ENCODE measurements at places on chromosomes 13 and 19.

DNA sequence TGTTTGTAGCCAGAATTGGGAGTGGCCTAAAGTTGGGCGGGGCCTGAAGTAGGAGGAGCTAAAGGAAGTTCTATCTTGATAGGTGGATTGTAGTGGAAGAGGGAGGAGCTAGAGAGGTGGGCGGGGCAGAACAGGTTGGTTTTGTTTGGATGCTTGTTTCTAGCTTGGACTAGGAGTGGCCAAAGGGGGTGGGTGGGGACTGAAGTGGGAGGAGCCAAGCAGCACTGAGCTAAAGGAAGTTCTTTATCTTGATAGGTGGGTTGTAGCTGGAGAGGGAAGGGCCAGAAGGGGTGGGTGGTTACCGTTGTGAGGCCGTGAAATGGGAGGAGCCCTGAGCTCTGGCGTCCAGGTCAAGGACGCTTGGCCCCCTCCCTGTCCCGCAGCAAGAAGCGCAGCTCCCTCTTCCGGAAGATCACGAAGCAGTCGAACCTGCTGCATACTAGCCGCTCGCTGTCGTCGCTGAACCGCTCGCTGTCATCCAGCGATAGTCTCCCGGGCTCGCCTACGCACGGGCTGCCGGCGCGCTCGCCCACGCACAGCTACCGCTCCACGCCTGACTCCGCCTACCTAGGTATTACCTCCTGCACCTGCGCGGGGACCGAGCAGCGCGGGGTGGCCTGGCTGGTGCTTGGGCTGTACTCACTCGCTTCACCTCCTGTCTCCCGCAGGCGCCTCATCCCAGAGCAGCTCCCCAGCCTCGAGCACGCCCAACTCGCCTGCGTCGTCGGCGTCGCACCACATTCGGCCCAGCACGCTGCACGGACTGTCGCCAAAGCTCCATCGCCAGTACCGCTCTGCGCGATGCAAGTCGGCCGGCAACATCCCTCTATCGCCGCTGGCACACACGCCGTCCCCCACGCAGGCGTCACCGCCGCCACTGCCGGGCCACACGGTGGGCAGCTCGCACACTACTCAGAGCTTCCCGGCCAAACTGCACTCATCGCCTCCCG lies 8.0 kb downstream of the DNASE2 start:
- no peak for DNase-seq

DNA sequence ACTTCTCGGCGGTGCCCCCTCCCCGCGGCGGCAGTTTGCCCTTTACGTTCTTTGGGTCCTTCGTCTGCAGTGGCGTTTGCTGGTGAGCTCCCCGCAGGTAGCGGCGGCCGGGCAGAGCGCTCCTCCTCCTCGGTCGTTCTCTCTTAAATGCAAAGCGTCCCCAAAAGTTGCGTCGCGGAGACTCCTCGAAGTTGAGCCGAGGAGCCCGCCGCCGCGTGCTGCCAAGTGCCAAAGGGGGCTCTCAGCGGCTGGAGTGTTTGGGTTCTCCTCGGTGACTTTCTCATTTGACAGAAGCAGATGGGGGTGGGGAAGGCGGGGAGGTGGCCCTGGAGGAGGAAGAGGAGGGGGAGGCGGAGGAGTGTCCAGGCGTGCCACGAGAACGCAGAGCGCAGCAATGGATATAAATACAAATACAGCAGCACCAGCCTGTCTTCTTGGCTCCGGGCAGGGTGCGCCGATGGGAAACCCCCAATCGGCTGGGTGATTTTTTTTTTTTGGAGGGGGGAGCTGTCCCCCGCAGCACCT lies at the start of gene SOX21:
Gene SOX21, minus strand, starts transcription at position 259 of the 525 bp plus-strand sequence. CDS start 496 bp downstream, outside the sequence.
- peak; percentile 76 for DNase-seq

GRCh38 chr13:40084934-40085333 lies 429.5 kb downstream of the COG6 start:
- DNase-seq = no peak

DNA sequence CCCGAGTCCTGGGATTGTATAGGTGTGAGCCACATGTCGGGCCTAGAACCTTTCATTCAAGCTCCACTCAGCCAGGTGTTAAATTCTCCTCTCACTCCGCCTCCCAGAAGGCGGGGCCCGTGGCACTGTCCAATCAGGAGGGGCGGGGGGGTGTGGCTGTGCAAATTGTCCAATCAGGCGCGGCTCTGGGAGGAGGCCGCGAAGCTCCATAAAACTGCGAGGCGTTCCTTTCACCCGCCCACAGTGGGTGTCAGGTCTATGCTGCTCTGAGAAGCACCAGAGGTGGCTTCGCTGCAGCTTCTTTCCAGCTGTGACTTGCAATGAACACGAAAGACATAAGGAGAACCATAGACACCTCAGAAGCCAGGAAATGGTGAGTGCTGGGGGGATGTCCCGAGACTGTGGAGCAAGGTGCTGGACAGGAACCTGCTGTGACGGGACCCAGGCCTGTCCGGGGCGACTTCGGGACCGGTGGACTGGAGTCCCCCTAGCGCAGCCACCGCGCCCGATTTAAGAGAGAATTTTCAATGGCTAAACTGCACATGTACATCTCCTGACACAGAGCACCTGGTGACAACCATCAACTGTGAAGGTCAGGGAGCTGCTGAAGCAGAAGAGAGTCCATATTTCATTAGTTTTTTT lies 3.0 kb upstream of the ZNF136 start:
- no peak for DNase-seq

DNA sequence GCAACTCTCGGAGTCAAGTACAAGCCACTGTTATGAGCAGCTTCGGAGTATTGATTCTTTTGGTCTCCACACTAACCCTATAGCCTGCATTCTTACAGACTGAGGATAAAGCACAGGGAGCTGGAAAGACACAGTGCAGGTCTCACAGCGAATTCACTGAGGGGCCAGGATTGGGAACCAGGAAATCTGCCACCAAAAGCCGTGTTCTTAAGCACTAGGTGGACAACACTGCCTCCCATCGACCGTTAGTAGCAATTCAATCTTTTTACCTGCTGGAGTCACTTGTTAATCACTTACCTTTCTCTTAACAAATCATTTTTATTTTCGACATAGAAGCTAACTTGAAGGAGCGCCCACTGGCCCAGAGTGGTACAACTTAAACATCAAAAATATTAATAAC lies 6.3 kb downstream of the PMIS2 start:
- DNase-seq = no peak

- no peak for DNase-seq
Observed at GRCh38 chr19:1849132-1849474, 820 bp upstream of the REXO1 start.

- DNase-seq = peak; percentile 83
Observed at GRCh38 chr19:4064496-4065260, 2.0 kb downstream of the ZBTB7A start.

- no peak for DNase-seq
Observed at GRCh38 chr19:33800012-33800680, 3.5 kb downstream of the KCTD15 start.

DNA sequence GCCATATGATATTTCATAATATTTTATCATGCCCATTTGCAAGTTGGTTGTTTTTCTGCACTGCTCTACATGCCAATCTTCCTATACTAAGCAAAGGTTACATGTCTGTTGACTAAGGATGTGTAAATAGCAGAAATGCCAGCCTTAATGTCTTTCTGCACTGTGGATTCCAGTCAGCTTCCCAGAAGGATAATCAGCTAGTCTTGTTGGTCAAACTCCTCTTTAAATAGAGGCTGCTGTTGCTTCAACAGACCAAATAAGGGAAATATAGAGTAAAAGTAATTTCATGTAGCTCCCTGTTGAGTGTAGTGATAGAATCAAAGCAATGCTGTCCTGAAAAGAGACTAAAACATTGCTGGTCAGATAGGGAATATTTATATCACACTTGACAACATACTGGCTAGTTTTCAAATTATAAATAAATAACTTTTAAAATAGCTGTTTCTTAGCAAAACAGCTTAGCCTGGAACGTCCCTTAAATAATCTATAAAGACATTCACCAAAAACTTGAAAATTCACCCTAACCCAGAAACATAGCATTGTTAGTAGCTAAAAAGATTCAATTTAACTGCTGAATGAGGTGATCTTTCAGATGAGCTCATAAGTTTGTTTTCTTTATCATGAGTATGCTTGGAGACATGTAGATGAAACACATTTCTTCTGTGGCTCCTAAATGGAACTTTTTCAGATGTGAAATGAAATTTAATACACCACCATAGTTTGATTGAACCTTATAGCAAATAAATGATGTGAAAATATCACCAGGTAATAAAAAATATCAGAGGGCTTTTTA lies 56.6 kb downstream of the FRY start:
- no peak for DNase-seq

DNA sequence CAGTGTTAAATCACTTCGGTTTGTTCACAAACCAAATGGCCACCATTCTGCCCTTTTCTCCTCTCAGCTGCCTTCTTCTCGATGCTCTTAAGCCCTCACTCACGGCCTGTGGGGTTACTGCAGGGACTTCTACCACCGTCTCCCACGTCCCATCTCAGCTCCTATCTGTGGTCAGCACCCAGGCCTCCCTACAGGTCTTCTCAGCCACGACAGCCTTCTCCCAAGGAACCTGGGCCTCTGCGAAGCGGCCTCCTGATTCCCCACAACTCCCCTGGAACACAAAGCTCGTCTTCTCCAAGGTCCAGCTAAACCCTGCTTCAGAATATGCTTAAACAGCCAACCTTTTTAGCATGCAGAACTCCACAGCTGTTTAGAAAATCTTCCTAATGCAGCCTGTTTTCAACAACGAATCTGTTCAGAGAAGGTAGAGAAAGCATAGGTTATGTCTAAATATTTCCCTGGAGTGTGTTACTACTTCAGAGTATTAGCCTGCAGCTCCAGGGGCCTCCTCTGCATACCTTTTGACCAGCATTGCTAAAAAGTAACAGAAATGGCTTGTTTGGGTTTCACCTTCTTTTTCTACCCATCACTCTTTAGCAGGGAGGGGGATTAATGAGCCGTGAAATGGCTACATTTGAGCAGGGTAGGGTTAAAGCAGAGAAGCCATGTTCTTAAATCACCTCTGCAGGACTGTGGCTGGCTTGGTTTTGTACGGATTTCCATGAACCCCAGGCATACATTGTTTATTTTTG lies 104.0 kb downstream of the COL4A2 start:
- no peak for DNase-seq
